IPS DF 19.7 (cell line): ENCODE measurements at places on chromosomes 5 and 9.
A peak's percentile ranks its signal among the peaks of the same experiment; 100 is the strongest.

DNA sequence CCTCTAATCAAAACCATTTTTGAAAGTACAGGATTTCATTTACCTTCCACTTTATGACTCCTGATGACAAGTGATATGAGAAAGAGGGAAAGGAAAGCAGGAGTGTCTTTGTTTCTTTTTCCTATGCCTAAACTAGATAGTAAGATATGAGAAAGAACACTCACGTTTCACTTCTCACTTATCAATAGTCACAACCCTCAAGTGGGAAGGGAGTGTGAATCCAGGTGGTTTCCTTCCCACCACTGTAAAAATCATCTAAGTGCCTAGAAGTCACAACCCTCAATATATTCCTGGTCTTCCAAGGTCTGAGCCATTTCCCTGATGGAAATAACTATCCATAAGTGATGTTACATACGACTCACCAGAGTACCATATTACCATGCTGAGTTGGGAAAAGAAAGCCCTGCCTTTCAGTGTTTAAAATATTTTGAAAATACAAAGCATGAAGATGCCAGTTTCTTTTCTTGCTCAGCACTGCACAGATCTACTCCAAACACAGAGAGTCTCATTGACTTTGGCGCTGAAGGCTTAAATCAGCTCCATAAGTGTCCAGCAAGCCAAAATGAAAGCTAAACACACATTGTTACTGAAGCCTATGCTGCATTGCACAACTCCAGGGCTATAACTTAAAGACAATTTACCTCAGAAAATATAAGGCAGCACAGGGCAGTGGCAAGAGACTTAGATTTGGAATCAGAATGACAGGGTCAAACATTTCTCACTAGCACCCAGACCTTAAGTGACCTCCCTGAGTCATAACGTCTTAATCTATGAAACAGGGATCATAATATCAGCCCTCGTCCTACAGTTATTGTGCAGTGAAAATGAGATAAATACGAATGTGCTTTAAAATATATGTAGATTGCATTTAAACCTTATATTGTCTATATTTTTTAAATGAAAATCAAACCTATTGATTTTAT, 301.2 kb downstream of the KIAA0825 start:
- DNase-seq: no peak

DNA sequence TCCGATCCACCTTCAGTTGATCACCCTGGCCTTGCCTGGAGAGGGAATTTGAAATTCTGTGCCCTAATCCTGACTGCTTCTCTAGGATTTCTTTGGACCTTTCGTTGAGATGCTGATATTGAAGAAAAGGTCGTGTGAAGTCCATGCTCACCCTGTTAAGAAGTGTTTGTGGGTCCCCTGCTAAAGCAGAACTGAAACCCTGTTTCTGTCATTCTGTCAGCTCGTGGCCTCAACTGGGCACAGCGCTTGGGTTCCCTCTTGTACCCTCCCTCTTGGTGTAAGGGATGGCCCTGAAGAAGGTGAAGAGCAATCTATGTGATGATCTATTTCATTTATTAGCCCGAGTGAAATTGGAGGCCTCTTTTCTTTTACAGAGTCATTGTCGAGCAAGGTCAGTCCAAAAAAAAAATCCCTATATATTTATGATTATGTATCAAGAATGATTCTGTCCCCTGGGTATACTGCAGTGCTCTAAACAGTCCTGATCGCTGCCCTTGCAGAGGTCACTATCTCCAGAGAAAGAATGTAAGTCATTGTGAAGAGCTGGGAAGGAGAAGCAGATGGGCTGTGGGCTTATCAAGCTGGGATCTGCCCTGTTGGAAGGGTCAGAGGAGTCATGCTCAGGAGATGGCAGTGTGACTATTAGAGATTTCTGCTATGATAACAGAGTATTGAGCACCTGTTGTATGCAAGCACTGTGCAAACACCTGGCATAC, 56.1 kb downstream of the WWC1 start:
- no peak for DNase-seq

- DNase-seq: no peak
Observed at GRCh38 chr5:136064510-136064909, 35.7 kb downstream of the TGFBI start.

- DNase-seq: no peak
Observed at GRCh38 chr9:3241290-3241689, 284.5 kb downstream of the RFX3 start.

DNA sequence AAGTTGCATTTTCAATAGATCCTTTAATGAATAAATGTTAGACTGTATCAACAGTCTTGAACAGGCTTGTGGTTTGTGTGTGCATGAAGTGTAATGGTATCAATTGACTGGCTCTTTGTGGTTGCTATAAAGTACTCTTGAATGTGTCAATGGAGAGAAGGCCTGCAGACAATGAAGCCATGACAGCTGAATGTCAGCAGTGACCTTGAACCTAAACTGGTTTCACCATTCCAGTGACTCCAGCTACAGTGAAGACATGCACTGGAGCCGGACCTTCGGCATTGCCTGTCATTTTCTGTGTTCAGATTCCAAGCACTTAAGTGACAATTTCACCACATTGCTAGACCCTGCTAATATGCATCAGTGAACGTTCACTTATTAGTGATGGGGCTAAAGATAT, 276.0 kb upstream of the TMEM161B start:
- DNase-seq: no peak

GRCh38 chr5:1517838-1518237, 5.9 kb downstream of the LPCAT1 start:
- DNase-seq: no peak

DNA sequence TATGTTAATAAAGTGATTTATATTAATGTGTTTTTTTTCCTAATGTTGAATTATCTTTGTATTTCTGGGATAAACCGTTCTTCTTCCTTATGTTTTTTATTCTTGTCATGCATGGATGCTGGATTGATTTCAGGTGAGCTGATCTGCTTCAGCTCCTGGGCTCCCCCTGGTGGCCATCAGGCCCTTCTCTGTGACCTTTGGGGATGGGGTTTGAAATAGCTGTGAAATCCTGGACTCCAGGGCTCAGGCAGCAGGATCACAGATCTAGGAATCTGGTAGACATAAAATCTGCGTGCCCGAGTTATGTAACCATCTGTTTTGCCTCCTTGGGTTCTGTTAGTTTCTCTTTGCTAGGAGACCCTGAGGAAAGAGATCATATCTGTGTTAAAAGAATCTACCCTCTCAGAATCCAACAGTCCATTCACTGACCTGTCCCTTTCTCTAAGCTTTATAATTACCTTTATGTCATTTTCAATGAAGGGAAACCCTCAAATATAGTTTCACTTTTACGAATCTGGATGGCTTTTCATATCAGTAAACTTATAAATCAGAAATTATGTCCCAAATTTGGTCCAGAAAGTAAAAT, 12.2 kb upstream of the OR13J1 start:
- no peak for DNase-seq

GRCh38 chr9:38088006-38088925, 19.2 kb upstream of the SHB start:
- DNase-seq: no peak

GRCh38 chr5:61918611-61919010, 387.4 kb upstream of the KIF2A start:
- DNase-seq: no peak

GRCh38 chr5:13478831-13479465, 465.5 kb downstream of the DNAH5 start:
- DNase-seq: peak; percentile 15

GRCh38 chr5:98205691-98206461, 567.6 kb upstream of the RGMB start:
- no peak for DNase-seq

DNA sequence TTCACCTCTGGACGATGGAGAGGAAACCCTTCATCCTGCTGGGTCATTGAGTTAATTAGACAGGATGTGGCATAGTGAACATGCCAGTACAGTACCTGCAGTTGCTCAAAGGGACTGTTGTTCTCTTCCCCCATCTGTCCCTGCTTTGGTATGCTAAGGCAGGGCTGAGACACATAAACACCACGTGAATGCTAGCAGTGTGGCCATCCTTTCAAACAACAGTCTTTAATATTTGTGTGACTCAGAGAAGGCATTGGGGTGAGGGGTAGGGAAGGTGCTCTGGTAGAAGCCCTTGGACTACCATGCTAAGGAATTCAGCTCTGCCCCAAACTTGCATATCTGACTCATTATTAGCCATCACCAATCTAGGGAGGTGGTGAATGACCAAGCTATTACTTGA, 180.2 kb upstream of the ZNF618 start:
- no peak for DNase-seq

DNA sequence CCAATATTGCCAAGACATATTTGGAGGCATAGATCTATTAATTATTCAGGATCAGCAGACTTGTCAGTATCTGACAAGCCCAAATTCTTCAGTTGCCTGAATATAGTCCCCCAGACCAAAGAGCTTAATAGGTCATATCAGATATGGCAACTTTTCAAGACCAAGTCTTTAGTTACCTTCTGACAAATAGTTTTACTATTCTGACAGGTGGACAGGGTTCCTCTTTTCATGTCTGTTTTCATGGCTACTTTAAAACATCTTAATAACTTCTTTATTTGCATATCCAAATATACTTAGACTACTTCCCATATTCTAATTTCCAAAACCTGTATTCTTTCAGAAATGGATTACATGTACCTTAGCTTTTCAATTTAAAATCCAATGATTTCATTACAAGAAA, 65.4 kb downstream of the AUH start:
- no peak for DNase-seq

DNA sequence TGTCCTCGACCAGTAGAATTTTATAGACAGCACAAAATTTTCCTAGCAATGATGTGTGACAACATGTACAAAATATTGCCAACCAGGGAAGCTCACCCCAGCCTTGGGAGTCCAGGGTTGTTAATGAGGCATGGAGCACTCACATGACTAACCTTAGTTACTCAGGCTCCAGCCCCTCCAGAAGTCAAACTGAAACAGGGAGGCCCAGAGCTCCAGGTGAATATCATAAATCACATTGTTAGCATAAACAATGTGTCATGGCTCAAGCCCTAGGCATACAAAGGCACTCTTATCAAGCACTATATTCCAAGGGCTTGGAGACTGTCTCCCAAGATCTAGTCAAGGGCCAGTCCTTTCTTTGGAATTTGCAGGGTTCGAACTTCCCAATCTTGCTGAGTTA, 44.4 kb downstream of the TNFAIP8 start:
- DNase-seq: no peak
